CD4-positive, alpha-beta T cell treated with Interleukin-6 at 100 ng/mL for 8 hours (primary cell): ENCODE measurements at places on chromosomes 3 and 15.
A peak's percentile ranks its signal among the peaks of the same experiment; 100 is the strongest.

GRCh38 chr3:126311338-126311978 is 45.8 kb downstream of the KLF15 start:
- DNase-seq = no peak

GRCh38 chr3:126051234-126051633 is 32.7 kb downstream of the SLC41A3 start:
- no peak for DNase-seq

GRCh38 chr15:83709241-83709640 is 55.3 kb downstream of the ADAMTSL3 start:
- DNase-seq = no peak

DNA sequence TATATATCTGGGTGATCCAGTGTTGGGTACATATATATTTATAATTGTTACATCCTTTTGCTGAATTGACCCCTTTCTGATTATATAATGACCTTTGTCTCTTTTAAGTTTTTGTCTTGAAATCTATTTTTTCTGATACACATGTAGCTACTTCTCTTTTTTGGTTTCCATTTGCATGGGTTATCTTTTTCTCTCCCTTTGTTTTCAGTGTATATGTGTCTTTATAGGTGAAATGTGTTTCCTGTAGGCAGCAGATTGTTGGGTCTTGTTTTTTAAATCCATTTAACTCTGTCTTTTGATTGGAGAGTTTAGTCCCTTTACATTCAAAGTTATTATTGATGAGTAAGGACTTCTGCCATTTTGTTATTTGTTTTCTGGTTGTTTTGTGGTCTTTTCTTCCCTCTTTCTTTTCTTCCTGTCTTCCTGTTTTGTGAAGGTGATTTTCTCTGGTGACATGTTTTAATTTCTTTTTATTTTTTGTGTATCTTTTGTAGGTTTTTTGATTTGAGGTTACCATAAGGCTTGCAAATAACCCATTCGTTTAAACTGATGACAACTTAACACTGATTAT is 56.8 kb downstream of the STARD9 start:
- DNase-seq = no peak

DNA sequence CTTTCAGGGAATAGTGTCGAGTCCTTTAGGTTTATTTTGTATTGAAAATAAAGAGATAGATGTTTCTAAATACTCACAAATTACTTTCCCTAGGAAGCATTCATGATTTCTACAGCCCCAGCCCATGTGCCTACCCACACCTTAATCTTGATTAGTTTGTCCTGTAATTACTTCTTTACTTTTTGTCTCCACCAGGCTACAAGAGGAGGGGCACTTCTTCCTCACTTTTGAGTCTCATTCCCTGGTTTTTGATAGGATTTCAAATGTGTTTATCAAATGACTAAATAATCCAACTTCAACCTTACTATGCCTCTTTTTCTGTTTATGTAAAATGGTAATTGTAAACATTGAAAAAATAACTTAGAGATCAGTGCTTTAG is 1.8 kb downstream of the PXK start:
- DNase-seq = no peak

- DNase-seq = no peak
These were observed 37.9 kb upstream of the MYH15 start for GRCh38 chr3:108548304-108548703.

DNA sequence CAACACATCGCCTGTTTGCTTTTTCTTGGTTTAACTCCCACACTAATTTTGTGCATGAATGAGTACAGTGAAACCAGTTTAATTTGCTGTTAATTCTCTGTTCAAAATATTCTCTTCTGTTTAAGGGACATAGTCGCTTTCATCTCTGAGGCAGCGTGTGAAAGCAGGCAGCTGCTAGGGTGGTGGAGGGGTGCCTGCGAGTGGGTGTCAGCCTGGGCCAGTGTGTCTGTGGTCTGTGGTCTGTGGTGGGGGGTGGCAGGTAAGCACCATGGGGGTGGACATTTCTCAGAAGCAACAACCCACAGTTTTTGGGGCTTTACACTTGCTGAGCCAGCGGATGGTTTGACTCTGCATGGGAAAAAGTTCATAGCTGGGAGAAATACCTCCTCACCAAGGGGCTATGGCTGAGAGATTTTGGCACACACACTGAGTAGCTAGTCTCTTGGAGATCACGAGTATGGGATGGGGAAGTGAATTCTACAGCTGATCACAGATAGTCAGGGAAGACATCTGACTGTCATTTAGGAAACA is 109.2 kb downstream of the EPHB1 start:
- DNase-seq = no peak

- DNase-seq = no peak
These were observed 62.2 kb downstream of the MYLK start for GRCh38 chr3:123821920-123822319.

DNA sequence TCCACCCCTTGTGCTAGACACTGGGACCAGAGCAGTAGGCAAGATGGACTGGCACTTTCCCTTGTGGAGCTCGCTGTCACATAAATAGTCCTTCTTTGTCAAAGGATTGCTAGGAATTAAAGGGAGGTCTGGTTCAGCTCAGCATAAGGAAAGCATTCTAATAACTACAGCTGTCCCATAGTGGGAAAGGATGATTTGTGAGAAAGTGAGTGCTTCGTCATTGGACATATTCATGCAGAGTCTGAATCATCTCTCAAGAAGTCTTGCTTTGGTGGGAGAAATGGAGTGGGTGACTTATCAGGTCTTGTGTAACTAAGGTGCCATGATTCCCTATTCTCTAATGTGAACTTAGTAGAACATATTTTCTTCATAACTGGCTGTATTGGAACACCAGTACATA is 14.7 kb downstream of the PPARG start:
- DNase-seq = no peak

DNA sequence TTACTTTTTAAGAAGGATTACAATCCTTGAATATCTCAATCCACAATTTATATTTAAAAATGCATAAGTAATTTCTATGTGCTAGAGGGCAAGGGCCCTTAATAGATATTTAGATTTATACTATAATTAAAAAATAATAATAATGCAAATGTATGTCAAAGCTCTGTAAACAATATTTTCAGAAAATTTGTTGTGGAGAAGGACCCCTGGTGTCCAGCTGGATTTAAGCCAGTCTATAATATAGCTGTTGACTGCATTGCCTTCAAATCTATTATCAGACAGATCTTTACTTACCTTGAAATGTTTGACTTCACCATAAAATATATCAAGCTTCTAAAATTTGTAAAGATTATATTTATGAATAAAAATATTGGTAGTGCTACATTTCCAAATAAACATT is 65.6 kb downstream of the ZBTB20 start:
- DNase-seq = no peak

- DNase-seq = no peak
These were observed 258.7 kb upstream of the NSMCE3 start for GRCh38 chr15:29528276-29528675.

DNA sequence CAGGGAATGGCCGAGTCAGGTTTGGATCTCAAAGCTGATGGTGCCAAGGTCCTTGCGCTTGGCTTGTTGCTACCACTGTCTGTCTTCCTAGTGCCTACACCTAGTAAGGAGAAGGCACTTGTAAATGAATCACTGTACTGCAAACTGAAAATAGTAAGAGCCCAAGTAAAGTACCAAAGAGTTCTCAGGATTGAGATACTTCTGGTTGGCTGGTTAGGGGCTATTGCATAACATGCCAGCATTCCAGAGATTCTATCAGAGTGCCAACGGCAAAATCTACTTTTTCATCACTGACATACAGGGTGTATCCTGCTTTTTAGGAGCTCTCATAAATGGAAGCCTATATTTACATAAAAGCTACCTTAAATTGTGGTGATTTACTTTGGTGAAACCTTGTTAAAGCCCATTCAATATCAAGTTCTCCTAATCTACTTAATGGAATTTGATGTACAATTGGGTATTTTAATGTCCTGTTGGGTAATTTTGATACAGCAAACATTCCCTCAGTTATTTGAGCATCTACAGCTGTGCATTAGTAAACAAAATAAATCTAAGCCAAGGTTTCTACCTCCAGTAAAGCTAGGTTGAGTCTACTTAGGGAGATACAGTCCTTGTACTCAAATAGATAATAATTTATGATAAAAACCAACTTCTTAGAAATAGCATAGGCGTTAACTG is 30.7 kb upstream of the CHD2 start:
- DNase-seq = no peak

- DNase-seq = no peak
These were observed 402.1 kb upstream of the MCTP2 start for GRCh38 chr15:93829115-93829870.

GRCh38 chr3:10627884-10628572 is 122.6 kb upstream of the ATP2B2 start:
- DNase-seq = no peak

GRCh38 chr15:76333720-76334437 is 2.7 kb upstream of the ISL2 start:
- DNase-seq = no peak

DNA sequence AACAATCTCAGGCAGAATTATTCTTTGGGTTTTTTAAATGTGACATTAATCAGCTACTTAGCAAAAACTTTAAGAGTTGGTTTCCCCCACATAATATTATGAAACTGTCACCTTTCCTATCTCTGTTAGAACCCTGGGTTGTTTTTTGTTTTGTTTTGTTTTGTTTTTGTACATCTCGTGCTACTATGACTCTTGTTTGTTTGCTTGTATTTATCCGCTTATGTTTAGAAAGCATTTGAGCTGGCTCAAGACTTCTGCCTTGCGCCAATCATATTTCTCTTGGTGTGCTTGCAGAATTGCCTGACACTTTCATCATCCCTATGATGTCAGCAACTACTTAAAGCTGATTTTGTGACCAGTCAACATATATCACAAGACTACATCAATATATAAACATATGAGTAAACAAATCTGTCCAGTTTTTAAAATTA is 116.9 kb downstream of the DCLK3 start:
- DNase-seq = no peak

GRCh38 chr15:48722764-48723661 is 77.5 kb upstream of the FBN1 start:
- DNase-seq = no peak

GRCh38 chr3:10189557-10190354 is 25.0 kb downstream of the IRAK2 start:
- DNase-seq = peak; percentile 34

GRCh38 chr15:70936326-70936725 is 43.7 kb downstream of the LRRC49 start:
- no peak for DNase-seq

DNA sequence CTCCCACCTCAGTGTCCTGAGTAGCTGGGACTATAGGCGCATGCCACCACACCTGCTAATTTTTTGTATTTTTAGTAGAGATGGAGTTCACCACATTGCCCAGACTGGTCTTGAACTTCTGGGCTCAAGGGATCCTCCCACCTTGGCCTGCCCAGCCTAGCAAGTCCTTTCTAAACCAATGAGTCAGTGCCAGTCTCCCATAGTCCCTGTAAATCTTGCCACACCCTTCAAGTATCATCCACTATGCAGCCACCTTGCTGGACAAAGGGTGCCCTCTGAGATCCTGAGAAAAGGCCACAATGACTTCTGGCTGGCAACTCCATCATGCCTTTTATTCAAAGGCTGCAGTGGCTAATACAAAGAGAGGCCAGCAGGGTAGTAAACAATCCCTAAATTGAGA is 184.0 kb downstream of the ABHD5 start:
- DNase-seq = no peak

GRCh38 chr15:69107025-69107620 is 53.3 kb upstream of the GLCE start:
- no peak for DNase-seq

GRCh38 chr3:123194552-123194951 is 7.2 kb upstream of the SEC22A start:
- no peak for DNase-seq

DNA sequence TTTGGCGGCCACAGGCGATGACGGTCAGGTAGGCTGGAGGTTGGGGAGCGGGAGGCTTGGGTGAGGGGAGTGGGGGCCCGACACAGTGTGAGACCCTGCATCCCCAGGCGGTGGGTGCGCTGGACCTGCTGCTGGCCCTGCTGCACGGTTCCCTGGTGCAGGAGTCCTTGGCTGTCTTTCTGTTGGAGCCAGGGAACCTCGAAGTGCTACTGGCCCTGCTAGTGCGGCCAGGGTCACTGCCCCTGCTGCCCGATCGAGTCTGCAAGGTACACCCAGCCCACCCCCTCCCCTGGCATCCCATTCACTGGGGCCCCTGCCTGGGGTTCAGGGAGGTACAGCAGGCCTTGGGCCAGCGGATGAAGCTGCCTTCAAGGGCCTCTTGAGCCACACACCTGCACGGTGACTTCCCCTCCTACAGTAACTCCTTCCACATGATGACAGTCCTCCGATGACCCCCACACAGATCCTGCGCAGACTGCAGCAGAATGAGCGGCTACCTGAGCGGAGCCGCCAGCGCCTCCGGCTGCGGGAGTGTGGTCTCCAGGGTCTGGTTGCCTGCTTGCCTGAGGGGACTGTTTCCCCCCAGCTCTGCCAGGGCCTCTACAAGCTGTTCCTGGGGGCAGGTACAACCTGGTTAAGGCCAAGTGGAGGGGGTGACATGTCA is 19.5 kb downstream of the NBEAL2 start:
- DNase-seq = no peak

GRCh38 chr3:161559177-161559998 is 62.8 kb downstream of the OTOL1 start:
- no peak for DNase-seq

DNA sequence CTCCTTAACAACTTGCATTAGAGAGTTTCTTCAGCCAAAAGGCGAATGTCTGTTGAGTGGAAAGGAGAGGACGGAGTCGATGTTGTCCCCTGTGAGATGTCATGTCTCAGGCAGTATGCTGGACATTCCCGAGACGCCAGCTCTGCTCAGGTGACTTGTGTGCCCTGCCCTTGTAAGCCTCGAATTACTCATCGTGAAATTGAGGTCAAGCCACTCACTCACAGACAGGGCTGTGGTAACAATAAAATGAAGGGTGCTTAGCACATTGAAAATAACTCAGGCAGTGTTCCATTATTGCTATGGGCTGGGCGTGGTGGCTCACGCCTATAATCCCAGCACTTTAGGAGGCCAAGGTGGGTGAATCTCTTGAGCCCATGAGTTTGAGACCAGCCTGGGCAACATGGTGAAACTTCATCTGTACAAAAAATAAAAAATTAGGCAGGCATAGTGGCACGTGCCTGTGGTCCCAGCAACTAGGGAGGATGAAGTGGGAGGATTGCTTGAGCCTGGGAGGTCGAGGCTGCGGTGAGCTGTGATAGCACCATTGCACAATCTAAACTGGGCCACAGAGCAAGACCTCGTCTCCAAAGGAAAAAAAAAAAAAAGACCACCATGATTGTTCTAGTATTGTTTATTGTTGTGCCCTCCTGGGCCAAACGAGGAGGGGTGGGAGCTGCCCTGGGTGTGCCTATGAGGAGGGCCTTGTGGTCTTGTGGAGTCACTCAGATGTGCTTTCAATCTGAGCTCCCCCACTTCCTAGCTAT is 214.4 kb downstream of the THSD4 start:
- no peak for DNase-seq

DNA sequence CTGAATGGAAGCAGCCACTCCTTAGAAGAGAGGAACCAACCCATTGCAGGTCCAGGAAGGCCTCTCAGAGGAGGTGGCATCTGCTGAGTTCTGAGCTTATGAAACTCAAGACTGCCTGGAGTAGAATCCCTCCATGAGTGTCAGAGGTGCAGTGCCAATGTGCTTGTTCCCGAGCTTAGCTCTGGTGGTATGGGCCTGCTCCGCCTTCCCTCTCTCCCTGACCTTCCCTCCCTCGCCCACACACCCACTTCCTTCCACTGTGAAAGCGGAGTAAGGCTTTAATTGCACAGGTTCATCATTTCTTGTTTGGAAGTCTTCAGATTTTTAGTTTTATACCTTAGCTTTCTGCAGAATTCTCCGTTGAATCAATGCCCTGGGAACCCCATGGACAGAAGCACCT is 208.0 kb upstream of the BHLHE40 start:
- DNase-seq = no peak
